ENCODE measurements at places on chromosomes 12 and 14. TPM values are rescaled to one million over a fixed set of nuclear protein-coding genes. Genes with fewer than 3 reads are reported as not detected.

- peak; percentile 80 for DNase-seq
Measured at GRCh38 chr12:122951979-122952892, 14.0 kb downstream of the ABCB9 start.

GRCh38 chr12:51359851-51360250, 13.4 kb upstream of the CELA1 start:
- no peak for DNase-seq

DNA sequence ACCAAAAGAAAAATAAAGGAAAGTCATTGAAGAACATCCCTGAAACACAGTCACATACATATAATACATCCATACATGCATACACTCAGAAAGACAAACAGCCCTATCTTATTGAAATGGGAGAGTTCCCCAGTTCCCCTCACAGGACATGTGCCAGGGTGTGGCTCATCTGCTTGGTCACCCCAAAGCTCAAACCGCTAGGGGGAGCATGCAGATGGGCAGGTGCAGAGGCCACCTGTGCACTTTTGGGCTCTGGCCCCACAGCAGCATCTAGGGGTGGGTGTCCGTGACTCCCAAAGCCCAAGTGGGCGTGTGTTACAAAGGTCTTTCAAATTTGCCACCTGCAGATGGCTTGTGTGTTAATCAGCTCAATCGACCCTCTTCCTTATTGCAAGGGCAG, 75.2 kb downstream of the CMAS start:
- no peak for DNase-seq

GRCh38 chr12:71158361-71158882, 623 bp upstream of the TSPAN8 start:
- DNase-seq: no peak

DNA sequence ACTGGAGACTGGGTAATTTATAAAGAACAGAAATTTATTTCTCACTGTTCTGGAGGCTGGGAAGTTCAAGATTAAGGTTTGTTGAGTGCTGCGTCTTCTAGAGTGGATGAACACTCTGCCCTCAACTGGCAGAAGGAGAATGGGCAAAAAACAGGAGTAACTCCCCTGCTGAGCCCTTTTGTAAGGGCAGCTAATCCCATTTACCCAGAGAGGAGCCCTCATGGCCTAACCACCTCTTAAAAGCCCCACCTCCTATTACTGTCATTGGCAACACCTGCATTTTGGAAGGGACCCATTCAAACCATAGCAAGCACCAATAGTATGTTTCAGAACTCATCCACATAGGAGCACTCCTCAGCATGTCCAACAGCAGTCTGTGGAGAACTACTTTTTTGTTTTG, 47.4 kb downstream of the BORCS5 start:
- no peak for DNase-seq

DNA sequence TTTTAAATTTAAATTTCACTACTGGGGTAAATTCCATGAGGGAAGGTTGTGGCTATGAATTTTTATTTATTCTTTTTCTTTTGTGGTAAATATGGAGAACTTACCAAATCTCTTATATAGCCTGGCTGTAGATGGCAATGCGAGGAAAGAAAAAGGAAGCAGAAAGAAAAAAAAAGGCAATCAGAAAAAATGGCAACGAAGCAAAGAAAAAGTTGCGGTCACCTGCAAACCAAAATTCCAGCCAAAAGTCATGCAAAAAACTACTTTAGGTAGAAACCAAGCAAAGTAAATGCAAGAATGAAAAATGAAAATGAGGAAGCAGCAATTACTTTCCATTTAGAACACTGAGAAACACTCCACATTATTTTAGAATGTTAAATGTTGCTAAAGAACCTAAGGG, 69.5 kb upstream of the GNPNAT1 start:
- no peak for DNase-seq

DNA sequence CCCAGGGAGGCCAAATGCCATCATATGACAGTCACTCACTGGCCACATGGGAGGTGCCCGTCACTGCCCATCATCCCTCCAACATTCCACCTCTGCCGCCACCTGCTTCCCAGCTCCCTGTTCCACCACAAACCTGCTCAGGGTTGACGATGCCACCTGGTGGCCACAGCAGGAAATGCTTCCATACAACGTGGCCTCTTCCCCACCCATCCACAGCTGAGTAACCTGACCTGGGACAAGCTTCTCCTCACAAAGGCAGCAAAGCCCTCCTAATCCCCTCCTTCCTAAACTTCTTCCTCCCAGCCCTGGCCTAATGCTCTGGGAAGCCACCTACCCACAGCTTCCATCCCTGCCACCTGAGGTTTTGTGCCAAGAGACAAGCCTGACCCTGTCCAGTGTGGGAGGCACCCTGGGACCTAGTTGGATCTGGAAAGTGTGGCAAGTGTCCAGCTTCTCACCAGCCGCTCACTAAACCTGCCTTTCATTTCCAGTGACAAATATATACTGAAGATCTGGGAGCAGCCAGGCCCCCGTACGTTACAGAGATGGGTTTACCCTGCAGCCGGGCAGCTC, 4.3 kb downstream of the DEGS2 start:
- DNase-seq: no peak

- no peak for DNase-seq
Measured at GRCh38 chr12:99282624-99283023, 364.9 kb upstream of the GARIN6 start.

- no peak for DNase-seq
Measured at GRCh38 chr12:124713436-124714082, 146.1 kb upstream of the NCOR2 start.

DNA sequence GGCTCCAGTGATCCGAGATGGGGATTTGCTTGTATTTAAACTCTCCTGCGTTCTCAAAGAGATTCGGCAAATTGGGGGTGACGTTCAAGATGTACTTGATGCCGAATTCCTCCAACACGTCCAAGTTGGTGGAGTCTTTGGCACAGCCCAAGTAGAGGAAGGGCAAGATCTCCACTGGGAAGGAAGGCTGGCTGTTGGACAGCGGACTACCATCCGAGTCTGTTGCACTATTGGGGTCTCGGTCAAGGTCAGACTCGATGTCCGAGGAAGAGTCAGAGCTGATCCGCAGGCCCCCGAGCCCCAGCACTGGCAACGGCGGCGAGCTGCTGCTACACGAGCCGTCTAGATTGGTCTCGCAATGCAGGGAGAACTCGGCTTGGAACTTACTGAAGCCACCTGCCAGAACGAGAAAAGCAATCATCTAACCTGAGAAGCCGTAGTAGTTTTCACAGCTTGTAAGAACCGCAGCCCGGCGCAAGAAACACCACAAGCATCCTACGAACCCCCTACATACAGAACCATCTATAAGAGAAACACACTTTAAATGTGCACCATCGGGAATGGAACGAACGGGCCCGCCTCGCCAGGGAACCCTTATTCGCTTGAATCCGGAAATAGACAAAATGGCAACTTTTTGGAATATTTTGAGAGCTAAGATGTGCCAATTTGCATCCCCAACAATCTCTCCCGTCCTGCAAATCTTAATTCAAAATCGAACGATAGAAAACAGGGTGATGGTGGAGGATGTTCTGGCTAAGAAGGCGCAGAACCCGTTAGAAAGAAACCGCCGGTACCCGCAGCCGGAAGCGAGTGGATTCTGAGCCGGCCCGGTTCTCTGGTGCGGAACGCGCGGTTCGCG, 1.4 kb downstream of the DUSP6 start:
- DNase-seq: no peak

- DNase-seq: no peak
Measured at GRCh38 chr12:52690351-52691075, 10.3 kb upstream of the KRT1 start.

TMEM63C gene
- 0.55 TPM for total RNA-seq

CATSPERB gene
- total RNA-seq: 7.3 TPM

Measured in ureter (tissue), 1 donor.